ENCODE measurements at places on chromosomes 3 and 15.

DNA sequence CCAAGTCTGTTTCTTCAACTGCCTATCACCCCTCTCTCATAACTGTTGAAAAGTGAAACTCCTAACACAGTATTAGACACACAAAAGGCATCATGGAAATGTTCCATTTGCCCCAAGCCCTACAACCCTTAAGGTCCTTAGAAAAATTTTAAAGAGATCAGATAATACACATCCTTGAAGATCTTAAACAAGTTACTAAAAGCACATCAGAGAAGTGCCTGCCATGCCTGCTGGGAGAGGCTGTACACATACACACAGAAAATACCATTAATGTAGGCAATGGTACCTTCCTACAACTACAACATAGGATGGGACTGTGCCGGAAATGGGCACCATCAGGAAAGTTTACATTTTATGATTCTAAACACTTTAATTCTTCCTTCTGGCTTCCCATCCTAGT, 3.3 kb downstream of the ADAM10 start:
- no peak for DNase-seq

DNA sequence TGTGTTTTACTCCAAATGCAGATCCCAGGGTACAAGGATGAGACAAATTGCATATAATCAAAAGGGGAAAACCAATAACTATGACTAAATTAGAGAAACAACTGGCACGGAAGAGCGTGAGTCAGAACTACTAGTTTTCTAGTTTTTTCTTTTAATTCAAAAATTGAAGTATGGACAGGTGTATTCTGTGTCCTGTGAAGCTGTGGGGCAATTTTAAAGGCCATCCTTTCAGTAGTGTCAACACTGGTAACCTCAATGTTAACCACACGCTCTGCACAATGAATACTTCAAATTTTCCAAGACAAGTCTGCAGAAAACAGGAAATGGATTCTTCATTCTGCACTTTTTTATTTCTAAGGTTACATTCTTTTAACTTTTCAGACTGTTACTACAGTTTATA, 32.5 kb upstream of the GOLGA8A start:
- DNase-seq, result no peak

DNA sequence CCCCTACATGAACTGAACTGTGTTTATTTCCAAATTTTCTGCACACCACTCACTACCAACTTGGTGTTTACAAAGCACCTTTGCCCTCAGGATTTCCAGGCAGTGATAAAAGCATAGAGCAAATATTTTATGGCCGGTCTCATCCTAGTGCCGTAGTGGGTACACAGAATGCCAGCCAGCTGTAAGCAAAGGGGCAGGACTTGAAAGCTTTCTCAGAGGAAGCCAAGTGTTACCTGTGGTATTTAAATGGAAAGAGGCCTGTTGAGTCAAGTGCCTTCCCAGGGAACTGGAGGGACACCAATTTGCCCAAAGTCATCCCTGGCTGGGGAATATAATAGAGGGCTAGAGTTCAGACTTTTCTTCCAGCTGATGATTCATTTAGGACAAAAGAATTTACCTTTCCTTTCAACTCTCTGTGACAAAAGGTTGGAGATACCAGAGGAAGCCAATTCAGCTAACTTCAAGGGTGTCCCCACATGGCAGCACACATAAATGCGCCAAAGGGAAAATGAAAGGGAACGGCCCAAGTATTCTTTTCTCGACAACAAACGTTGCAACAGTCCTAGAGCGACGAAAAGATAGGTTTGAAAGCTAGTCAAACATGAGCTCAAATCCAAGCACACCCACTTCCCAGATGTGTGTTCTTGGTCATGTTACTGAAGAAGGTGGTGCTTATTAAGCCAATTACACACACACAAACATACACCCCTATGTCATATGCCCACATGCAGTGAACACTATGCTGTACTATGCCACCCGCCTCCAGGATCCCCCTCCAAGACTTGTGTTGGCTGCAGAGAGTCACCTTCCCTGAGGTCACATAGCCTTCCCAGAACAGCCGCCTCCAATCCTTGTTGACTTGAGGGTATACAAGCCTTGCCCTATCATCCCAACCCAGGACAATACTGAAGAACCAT, 27.7 kb downstream of the MAGI1 start:
- DNase-seq, result no peak

DNA sequence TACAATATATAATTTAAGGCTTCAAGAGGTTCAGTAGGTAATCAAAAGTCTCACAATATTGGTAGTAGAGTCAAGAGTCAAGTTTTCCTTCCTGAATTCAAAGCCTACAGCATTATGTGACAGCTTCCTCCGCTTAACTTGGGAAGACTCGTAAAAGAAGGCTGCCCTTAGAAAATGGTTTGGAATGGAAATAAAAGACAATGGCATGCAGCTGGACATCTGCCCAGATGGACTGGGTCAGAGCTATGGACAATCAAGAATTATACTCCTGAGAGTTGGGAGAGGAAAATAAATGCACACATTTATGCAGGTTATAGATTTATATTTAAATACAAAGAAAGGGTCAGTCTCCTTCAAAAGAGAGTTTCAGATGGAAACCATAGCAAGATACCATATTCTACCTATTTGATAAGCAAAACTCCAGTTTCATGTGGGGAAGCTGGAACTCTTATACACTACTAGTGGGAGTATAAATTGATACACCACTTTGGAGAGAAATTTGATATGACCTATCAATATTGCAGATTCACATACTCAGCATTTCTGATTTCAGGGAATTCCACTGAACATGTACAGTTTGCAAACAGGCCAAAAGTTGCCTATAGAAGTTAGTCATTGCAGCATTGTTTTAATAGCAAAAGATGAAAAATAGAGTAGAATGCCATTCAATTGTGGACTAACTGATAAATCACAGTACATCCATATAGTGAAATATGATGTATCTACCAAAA, 6.1 kb downstream of the CRYBG3 start:
- DNase-seq, result no peak

- no peak for DNase-seq
These were observed 26.0 kb downstream of the ACSBG1 start for GRCh38 chr15:78208341-78208844.

- no peak for DNase-seq
These were observed 62.3 kb downstream of the SENP2 start for GRCh38 chr3:185648396-185648795.

- DNase-seq, result no peak
These were observed 11.1 kb downstream of the TLE3 start for GRCh38 chr15:70086636-70087035.

DNA sequence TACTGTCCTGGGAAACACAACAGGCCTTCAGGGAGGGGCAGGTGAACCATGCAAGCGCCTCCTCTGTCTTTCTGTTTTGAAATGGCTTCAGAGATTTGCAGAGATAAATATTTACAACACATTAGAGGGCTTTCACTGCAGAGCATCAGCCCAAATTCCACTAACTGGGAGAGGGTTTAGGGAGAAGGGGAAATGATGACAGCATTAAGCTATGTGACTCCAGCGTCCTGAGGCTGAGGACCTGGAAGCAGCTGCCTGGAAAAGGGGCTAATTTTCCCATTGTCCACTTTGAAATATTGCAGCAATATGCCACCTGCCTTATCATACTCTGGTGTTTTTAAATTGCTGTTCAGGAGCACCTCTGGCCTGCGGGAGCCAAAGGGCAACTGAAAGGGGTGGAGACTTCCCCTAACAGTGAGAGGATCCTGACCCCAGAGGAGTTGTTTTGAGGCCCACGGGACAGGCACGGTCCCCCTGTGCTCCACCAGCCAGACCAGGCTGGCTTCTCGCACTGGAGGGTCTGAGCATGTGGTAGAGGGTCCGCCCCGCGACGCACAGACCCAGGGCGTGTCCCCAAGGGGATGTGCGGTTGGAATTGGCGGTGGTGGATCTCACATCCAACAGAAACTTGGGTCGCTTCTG, 110.6 kb downstream of the XXYLT1 start:
- no peak for DNase-seq

- no peak for DNase-seq
These were observed 29.1 kb upstream of the ST6GAL1 start for GRCh38 chr3:186901135-186901734.

- no peak for DNase-seq
These were observed 81.8 kb downstream of the LRRN1 start for GRCh38 chr3:3881050-3881449.

DNA sequence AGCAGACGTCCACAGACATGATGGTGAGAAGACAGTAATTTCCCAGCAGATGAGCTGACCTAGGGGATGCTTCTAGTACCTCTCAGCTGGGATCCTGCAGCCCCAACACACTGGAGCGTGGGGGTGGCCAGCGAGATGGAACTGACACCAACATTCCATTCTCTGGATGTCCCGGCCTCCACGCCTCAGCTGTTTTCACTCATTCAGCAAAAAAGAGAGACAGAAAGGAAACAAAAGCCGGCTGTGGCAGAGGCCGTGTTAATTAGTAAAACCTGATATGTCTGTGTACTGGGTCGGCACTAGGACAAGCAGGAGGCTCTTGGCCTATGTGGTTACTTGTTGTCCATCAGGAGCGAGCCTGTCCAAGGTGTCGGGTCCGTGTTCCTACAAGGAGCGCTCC, 82.6 kb upstream of the MYZAP start:
- peak; percentile 44 for DNase-seq

- no peak for DNase-seq
These were observed 47.9 kb downstream of the MRPS25 start for GRCh38 chr3:15017191-15017590.

GRCh38 chr3:124584245-124584551, 146.1 kb upstream of the UMPS start:
- no peak for DNase-seq

GRCh38 chr3:4750306-4750968, 228.8 kb upstream of the BHLHE40 start:
- DNase-seq, result peak; percentile 49

GRCh38 chr3:33091746-33092145, 5.2 kb downstream of the GLB1 start:
- no peak for DNase-seq

- DNase-seq, result no peak
These were observed 100.1 kb upstream of the CHD2 start for GRCh38 chr15:92800013-92800412.

DNA sequence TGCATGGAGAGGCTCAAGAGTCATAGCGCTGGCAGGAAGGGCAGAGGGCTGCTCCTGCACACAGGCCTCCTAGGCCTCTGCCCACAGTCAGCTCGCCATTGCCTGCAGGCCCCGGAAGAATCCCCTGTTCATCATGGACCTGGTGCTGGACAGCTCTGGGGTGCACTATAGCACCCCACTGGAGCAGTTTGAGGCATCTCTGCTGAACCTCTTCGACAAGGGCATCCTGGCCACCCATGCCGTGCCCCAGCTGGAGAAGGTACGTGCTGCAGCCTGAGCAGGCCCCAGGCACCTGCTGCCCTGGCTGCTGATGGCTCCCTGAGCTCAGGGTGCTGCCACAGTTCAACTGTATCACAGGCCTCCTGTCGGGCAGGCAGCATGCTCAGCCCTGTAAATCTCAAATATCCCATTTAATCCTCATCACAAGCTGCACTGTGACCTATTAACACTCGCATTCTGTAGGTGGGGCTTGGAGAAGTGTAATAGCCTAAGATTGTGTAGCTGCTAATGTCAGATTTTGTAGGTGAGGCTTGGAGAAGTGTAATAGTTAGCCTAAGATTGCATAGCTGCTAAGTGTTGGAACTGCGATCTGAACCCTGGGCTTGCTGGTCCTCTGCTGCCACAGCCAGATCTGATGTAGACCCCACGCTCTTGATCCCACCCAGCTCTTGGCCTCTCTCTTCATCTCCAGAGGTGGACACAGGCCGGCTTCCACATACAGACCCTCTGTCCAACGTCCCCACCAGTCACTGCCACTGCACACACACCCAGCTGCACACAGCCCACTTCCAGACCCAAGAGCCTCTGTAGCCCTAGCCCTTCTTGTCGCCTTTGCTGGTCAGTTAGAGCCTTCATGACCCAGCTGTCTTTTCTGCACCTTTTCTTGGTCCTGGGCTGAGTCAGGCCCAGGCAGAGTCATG, 31.9 kb downstream of the DNAH1 start:
- DNase-seq, result no peak

GRCh38 chr3:45434996-45435395, 46.6 kb downstream of the LARS2 start:
- no peak for DNase-seq

DNA sequence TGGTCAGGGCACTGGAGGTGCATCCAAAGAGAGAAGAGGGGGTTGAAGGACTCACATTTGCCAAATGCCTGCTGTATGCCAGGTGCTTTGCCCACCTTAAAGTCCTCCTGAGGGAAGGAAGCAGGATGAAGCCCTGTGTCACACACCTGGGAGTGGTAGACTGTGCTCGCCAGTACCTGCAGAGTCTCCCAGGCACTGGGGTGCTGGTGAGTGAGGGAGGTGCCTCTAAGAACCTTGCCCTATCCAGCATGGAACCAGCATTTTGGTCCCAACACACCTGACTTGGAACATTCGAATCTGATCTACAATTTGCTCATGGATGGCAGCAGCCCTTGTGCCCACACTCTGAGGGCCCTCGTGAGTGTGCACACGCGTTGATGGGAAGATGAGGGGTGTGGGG, 76.7 kb downstream of the SEC22A start:
- DNase-seq, result no peak

DNA sequence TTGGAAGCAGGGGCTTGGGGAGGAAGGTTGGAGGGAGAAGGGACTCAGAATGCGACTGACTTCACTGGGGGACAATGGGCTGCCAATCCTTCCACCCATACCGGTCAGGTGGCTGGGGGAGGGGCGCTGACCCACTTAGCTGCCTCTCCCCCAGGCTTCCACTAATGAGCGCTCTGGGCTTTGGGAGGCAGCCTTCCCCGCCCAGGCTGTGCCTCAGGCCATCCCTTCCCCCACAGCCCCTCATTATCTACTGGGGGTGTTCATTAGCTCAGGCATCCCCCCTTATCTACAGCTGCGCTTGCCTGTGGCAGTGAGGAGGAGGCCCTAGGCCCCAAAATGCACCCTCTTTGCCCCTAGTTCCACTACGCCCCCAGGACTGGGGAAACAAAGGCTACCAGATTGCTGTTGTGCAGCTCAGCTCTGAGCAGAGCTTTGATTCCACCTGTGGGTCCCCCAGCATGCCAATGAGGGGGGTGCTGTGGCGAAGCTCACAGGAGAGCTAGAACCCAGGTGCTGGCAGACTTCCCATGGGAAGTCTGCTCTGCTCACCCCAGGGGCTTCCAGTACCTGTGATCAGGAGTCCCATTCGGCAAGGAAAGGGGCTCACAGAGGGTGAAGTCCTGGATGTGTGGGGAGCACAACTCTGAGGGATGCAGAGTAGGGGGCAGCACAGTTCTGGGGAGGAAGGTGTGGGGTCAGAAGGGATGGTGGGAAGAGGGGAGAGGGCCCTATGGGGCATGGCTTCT, 29.4 kb upstream of the SEMA3F start:
- DNase-seq, result no peak

GRCh38 chr3:72576563-72576962, 271.7 kb downstream of the SHQ1 start:
- no peak for DNase-seq

Measured in right hindlimb (tissue), 1 donor.